NCI-H146 (cell line): ENCODE measurements at places on chromosomes 13 and 19.

DNA sequence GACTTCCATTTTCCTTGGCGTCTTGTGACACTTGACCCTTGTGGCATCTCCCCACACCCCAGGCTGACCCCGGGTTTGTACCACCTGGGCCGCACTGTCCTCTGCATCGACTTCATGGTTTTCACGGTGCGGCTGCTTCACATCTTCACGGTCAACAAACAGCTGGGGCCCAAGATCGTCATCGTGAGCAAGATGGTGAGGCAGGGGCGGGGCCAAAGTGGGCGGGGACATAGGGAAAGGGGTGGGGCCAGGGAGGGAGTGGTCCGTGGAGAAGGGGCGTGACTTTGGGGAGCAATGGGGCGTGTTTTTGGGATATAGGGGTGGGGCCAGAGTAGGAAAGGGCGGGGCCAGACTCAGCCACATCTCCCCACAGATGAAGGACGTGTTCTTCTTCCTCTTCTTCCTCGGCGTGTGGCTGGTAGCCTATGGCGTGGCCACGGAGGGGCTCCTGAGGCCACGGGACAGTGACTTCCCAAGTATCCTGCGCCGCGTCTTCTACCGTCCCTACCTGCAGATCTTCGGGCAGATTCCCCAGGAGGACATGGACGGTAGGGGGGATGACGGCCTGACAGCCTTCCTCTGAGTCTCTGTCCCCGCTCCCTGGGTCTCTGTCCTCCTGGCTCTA, 42.8 kb downstream of the TRPM4 start:
- no peak for DNase-seq

GRCh38 chr13:74289861-74290773, 155.9 kb upstream of the KLF12 start:
- DNase-seq, result peak; percentile 72

- no peak for DNase-seq
These were observed 55.4 kb upstream of the SCEL start for GRCh38 chr13:77480066-77480465.

- peak; percentile 6 for DNase-seq
These were observed 525.6 kb downstream of the DCT start for GRCh38 chr13:93953841-93954240.

- DNase-seq, result no peak
These were observed 15.0 kb downstream of the LIPE start for GRCh38 chr19:42412227-42412626.

GRCh38 chr19:45508417-45508860, 1.2 kb downstream of the VASP start:
- DNase-seq, result peak; percentile 83

- DNase-seq, result no peak
These were observed 6.4 kb downstream of the ERFL start for GRCh38 chr19:41921577-41922576.

GRCh38 chr13:90713441-90714133, 633.9 kb upstream of the MIR17HG start:
- DNase-seq, result no peak

- DNase-seq, result no peak
These were observed 933.1 kb downstream of the DIAPH3 start for GRCh38 chr13:59230484-59231264.

GRCh38 chr19:377801-378581, 31.0 kb downstream of the C2CD4C start:
- DNase-seq, result no peak

GRCh38 chr19:35083691-35084508, 31.7 kb upstream of the FXYD3 start:
- DNase-seq, result no peak

- peak; percentile 53 for DNase-seq
These were observed at the start of gene SELENOV for GRCh38 chr19:39514840-39515550. Gene SELENOV, plus strand, starts transcription at chr19:39515139. Its CDS starts 74 bp downstream, at chr19:39515213.

DNA sequence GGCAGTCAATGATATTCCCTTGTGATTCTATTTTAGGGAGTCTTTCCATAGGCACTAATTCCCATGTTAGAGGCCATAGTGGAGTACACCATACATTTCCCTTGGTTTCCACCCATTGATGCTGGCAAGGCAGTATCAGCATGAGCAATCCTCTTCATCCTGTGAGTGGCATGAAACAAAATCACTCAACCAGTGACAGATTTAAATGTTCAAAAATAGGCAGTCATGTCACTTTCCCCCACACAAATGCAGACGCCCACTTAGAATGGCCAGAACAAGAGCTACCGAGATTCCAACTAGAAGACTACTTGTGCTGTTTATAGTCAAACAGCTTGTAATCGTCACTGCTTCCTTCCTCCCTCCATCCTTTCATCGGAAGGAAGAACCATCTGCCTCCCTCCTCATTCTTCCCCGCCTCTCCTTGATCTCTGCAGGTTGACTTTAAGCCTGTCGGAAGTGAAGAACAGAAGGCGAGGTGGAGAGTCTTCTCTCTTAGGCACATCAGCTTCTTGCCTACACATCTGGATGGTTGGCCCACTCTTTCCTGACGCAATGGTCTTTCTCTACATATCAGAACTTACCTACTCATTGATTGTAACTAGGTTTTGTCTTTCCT, 22.6 kb downstream of the RASL11A start:
- DNase-seq, result no peak

- no peak for DNase-seq
These were observed 16.9 kb downstream of the TFDP1 start for GRCh38 chr13:113601166-113602070.

DNA sequence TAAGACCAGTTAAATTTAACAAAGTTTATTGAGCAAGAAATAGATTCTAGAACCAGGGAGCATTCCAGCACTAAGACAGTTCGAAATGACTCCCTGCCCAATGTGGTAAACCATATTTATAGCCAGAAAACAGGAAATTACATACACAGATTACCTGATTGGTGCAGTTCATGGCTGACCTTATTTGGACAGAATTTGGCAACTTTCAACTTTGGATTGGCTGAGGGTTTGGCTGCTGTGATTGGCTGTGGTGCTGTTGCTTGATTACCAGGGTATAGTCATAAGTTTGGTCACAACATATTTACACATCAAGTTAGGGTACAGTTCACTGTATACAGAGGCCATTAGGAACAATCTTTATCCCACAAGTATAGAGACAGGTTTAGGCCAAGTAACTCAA, 984.8 kb upstream of the MIR17HG start:
- DNase-seq, result no peak

GRCh38 chr19:4338441-4339355, at the start of gene STAP2:
Gene STAP2, minus strand, starts transcription at chr19:4338827. Its CDS starts 74 bp downstream, at chr19:4338753.
- no peak for DNase-seq

GRCh38 chr19:32459204-32459865, 53.8 kb downstream of the DPY19L3 start:
- no peak for DNase-seq

- no peak for DNase-seq
These were observed 23.9 kb downstream of the CCDC70 start for GRCh38 chr13:51885651-51886050.

GRCh38 chr19:47357788-47358680, 8.9 kb downstream of the DHX34 start:
- no peak for DNase-seq

DNA sequence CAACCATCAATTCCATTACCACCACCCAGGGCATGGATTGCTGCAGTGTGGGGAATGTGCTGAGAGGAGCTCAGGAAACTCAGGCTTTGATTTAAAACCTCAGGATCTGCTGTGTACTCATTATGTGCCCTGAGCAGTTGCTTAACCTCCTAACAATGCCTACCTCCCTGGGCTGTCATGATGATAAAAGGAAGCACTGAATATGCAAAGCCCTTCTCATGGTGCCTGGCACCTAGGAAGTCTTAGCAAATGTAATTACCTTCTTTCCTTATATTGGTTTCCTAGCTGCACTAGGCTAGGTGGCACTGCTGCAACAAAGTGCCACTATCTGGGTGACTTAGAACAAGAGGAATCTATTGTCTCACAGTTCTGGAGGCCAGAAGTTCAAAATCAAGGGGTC, 62.2 kb downstream of the KCTD12 start:
- DNase-seq, result no peak

DNA sequence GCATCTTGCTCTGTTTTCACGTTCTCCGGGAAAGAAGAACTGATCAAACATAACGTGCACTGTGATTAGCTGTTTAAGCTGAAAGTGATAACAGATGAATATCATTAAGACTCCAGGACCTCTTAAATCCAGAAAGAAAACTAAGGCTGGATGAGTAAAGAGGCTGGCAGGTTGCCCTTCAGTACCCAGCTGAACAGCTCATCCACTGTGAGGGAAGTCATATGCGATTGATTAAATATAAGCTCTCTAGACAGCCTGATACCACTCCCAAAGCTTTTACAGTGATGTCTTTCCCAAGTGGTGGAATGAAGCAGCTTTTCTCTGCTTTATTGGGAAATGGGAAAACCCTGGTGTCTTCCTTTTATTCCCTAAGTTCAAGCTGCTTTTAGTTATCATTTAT, 116.9 kb downstream of the EFNB2 start:
- no peak for DNase-seq

DNA sequence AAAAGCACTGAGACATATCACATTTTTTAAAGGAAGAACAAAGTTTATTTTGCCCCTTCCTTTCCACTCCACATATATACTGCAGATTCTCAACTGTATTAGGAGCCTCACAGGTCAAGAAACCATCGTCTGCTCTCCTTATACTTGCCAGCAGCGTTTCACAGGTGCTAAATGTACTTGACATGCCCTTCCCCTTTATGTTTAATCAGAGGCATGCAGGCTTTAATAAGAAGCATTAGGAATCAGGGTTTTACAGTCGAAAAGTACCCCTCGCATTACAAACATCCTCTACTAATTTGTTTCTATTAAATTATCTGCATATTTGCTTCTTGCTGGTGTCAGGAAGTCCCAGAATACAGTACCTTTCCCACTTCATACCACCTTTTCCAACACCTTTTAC, 3.7 kb upstream of the RAP2A start:
- no peak for DNase-seq

GRCh38 chr13:110989331-110989730, 74.5 kb upstream of the ANKRD10 start:
- no peak for DNase-seq

DNA sequence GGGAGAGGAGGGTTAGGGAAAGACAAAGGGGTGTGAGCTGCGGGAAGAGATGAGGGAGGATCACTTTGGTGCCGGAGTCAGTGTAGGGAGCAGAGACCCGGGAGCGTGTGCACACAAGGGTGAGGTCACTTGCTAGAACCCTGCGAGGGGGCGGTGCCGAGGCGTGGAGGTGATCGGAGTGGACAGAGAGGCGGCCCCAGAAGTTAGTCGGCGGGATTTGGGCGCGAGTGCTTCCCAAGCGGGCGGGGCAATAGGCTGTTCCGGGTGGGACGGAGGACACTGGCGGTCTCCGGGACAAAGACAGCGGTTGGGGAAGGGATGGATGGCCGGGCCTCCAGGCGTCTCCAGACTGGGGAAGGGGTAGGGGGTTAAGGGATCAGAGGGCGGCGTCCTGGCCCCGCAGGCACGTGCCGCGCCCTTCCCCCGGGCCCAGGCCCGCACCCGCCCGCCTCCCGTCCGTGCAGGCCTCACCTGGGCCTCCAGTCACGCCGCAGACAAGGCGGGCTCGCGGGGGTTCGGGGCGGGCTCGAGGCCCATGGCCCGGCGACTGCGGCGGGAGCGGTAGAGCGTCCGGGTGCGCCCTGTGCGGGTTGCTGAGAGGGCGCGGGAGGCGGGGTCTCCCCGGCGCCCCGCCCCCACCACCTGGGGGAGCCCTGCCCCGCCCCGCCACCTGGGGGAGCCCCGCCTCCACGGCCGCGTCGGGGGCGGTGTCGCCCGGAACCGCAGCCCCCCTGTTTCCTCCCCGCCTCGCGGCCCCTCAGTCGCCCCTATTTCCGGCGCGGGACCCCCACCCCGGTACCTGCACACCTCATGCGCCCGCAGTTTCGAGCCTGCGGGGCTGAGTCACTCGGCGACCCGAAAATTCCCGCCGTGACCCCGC, at the start of gene LPAR2:
Gene LPAR2 (minus strand): TSS at position 600 of the 880 bp plus-strand sequence. CDS start 945 bp downstream, outside the sequence.
- peak; percentile 86 for DNase-seq

DNA sequence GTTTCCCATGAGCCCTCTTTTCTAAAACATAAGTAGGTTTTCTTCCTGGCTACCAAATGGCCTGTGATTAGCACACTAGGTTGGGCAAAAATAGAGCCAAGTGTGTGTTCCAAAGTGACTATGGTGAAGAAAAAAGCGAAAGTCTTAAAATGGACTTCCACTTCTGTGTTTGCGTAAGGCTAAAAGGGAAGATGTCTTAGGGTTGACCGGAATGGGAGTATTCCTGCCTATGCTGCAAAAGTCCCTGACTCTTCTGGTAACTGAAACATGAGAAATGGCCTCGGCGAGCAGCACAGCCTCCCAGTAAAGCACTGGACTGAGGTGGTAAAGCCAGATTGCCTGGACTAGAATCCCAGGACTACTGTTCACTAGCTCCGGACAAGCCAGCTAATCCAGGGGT, 2.4 kb upstream of the FPR1 start:
- no peak for DNase-seq

- DNase-seq, result no peak
These were observed 170.3 kb downstream of the PTPRS start for GRCh38 chr19:5170329-5170745.

DNA sequence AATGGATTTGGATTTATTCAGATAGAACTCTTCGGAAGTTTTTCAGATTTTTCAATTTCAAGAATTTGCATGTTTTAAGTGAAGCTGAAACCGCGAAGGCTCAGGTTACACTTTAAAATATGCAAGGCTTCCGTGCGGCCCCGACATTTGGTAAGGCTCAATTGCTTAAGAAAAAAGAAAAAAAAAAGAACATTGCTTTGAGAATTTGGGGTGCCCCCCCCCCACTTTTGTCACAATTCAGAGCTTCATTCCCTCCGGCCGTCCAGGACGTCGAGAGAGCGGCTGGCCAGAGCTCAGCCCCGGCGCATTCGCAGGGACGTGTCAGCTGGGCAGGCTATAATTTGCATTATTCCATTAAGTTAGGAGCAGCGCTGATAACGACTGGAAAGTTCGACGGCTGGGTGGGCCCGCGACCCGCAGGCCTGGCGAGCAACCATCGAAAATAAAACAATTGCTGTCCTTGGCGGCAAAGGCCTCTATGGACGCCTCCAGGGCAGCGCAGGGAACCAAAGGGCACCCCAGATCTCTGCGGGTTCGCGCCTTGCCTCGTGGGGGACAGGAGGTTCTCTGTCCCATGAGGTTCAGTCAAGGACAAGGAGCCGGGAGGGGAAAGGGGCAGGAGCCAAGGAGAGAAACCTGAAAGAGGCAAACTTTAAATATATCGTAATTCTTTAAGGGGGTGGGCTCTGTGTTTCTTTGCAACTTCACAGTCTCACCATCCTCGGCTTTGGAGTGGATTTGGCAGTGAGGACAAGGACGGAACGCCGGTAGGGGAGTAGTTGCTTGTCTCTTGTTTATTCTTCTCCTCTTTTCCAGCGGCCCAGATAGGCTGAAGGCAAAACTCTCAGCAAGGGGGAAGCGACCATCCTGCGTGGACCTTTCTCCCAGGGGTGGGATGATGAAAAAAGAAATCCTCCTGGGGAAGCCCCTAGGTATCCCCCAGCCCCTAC, 7.0 kb downstream of the SOX21 start:
- DNase-seq, result no peak
